ENCODE measurements at places on chromosomes 2 and 18.

DNA sequence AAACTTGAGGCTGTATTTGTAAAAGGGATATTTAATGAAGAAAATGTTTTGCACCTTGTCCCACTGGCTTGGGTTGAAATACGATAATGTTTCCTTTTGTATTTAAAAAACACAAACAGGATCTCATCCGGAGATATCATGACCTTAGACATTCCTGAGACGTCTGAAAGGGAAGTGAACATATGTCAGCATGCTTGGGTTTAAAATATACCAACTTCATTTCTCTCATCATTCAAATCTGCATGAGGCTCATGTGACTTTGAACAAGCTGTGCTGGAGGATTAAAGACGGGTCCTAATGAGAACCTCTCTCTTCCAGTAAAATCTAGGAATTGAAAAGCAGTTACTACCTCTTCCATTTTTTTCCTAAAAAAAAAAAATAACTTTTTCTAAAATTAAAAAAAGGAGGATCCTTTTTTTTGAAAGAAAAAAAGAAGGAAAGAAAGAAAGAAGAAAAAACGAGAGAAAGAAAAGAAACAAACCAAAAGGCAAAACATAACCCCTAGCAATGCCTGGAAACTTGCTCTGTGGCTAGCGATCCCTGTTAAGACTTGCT lies 106.8 kb upstream of the ZFP36L2 start:
- DNase-seq = no peak

GRCh38 chr18:24543795-24544498 lies 83.5 kb downstream of the HRH4 start:
- DNase-seq = peak; percentile 33

- no peak for DNase-seq
These were observed 41.7 kb downstream of the RAMP1 start for GRCh38 chr2:237900891-237901831.

- no peak for DNase-seq
These were observed 145.1 kb downstream of the CDC42EP3 start for GRCh38 chr2:37526323-37526722.

GRCh38 chr2:232400256-232401015 lies 6.2 kb upstream of the ALPG start:
- DNase-seq = no peak

GRCh38 chr18:47063096-47063495 lies 27.7 kb upstream of the ELOA2 start:
- no peak for DNase-seq

DNA sequence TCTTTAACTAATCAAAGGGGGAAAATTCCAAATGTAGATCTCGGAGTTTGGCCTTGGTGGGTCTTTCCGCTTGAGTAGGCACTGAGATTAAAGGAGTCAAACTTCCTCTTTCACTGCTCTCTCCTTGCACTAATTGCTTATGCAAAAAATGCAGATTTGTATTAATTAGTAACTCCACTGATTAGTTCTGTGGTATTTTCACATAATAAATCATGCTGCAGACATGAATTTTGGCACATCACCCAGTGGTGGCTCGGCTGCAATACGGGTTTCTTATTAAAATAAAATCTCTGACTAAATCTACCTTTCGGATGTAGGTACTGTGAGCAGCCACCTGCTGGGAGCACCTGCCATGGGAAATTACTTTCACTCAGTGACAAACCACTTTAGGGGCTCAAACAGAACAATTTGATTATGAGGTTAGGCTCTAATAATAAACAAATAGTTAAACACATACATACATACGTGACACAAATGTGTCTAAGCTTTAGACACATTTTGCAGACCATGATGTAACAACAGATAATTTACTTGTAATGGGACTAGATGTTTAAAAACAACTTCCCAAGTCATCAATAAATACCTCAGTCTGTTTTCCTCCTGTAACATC lies 6.4 kb upstream of the NEUROD1 start:
- no peak for DNase-seq

GRCh38 chr2:25596516-25597244 lies 76.7 kb downstream of the DTNB start:
- peak; percentile 61 for DNase-seq

DNA sequence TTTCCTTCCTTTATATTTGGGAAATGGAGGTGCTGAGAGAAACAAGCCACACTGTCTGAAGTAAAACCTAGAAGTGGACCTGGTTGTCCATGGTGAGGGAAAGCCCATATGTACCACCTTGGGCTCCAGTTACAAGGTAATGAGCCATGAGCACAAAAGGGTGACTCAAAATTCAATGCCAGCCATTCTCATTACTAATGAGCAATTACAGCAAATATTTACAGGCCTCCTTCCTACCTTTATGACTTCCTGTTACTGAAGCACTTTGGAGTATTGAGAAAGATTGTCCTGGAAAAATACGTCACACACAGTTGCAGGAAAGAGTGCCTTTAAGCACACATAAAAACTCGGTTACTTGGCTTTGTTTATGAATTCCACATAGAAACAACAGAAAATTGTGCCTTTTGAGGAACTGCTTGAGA lies 9.1 kb downstream of the EPAS1 start:
- DNase-seq = no peak

DNA sequence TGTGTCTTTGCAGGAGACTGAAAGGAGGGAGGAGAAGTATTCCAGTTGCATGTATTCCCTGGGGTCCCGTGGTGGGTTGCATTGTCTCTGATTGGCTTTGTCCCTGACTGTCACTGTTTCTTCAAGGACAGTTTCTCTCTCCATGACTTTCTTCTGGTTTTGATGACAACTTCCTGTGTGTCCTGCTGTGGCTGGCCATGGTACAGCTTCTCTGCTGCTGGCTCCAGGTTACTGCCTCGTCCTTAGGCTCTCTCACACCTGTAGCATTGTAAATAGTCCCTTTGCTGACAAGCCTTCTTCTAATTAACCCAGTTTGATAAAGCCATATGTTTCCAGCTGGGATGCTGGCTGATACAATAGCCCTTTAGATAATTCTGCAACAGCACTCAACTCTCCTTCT lies 129.0 kb downstream of the LPIN1 start:
- DNase-seq = no peak

GRCh38 chr18:13447621-13448334 lies 229.2 kb downstream of the LDLRAD4 start:
- peak; percentile 29 for DNase-seq

DNA sequence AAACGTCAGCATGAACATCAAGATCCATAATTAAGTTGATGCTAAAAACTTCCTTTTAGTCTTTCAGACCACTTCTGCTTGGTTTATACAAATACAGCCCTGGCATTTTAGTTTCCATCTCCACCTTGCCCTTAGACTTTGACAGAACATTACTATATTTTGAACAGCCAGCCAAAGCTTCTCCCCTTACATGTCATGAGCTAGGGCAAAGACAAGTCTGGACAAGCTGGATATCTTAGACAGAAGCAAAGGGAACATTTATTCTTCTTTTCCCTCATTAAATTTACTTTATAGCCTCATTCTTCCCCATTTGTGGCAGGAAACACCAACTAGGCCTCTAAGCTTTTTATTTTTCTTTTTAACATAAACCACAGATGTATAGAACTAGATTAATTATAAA lies 403.3 kb downstream of the SUCLG1 start:
- DNase-seq = no peak

DNA sequence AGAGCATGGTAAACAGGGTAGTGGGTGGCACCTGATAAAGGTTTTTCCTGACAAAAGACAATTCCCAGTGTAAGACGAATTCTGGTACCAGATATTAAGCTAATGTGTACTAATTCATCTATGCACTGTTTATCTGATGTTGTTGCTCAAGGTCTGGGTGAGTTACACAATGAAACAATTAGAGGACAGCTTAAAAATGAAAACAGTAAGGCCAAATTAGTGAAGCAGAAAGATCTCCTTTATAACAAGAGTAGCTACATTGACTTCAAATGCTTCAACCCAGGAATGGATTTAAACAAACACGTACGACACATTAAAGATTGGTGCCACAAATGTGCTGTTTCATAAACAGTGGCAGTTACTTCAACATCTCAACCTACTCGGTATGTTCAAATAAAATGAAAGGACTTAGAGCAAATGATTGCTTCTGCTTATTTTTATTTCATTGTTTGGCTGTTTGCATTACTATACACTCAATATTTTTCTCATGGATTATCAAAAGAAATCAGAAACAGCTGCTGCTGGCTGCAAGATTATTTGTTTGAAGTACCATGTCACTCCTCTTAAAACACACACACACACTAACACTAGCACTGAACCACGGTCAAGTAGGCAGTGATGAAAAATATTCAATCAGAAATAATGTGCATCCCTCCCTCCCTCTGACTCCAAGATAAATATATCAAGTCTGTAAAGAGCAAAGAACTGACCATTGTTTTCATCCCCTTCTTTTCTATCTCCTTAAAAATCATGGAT lies 94.4 kb upstream of the RND3 start:
- peak; percentile 65 for DNase-seq

DNA sequence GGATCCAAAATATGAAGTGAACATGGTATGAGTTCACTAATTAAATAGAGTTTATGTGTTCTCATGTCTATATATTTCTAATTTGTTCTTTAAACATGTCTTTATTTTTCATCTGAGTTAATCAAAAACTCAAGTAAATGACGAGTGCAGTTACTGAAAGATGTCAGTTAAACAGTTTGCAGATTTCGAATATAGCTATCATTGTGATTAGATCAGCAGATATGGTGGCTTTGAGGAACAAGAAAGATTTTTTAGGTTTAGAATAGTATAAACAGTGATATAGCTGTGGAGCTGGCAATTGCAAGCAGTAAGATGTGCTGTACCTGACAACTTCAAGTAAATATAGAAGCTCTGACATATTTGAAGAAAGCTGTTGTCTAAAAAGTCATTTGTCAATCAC lies 49.7 kb downstream of the TANK start:
- no peak for DNase-seq

DNA sequence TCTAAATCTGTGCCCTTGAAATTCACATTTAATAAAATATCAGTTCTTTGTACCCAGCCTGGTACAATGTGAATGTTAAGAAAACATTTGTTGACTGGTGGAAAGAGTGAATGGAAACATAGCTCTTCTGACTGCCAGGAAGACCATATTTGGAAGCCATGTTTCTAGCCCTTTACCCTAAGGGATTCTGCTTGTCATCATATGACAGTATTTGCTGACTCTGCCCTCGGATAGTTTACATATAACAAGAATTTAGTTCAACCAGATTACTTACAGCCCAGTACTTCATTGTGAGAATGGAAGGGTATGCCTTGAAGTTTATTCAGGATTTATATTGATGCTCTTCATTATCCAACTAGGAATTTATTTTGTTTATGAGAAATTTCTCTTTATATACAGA lies 13.8 kb upstream of the KCNS3 start:
- DNase-seq = no peak

GRCh38 chr2:171411791-171412483 lies 21.9 kb downstream of the METTL8 start:
- peak; percentile 42 for DNase-seq

GRCh38 chr2:233032551-233033320 lies at the start of gene NEU2:
NEU2 (plus strand) TSS chr2:233032672; CDS start chr2:233032672, 0 bp downstream.
- peak; percentile 35 for DNase-seq

- peak; percentile 61 for DNase-seq
These were observed 128.5 kb downstream of the RAPGEF4 start for GRCh38 chr2:172864182-172864581.

DNA sequence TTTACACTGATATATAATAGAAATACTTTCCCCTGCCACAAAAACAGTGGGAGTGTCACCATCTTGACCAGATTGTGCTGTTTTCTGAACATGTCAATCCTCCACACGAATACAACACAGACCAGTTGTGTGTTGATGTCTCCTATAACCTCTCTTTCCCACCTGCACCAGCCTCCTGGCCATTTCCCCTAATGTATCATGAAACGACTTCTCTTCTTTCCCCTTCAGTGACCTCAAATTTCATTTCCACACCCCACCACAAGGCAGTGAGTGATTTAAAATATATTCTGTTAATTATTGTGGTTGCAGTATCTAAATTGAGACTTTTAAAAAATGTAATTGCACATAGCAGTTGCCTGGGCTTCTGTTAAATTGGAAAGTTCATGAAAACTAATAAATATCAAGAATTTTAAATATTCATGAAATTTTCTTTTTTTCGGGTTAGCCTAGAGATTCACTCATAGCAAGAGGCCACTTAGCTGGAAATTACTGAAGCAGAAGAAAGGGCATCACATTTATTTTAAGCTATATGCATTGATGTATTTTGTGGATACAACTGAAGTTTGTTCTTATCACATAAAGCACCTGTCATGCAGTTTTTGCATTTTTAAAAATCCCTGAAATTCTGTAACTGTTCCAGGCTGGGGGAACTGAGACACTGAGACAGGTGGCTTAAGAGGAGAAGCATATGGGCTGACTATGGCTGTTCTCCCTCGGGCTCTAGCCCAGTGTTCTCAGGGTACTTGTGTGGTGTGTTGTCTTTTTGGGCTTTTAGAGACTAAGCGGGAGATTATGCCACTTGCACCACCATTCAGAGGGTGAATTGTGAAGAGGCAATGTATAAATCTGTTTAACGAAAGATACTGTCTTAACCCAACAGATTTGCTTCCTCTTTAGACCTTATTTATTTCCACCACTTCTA lies 15.9 kb downstream of the FAM171B start:
- no peak for DNase-seq

DNA sequence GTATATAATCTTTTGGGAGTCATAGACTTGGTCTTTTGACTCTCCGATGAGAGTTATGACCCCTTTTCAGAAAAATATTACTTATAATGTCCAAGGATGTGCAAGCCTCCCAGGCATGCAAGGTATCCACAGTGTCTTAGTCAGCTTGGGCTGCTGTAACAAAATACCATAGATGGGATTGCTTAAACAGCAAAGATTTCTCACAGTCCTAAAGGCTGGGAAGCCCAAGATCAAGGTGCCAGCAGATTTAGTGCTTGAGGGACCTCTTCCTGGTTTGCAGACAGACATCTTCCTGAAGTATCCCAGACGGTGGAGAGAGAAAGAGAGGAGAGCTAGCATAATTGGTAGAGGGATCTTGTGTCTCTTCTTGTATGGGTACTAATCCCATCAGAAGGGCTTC lies 35.6 kb upstream of the FBXO11 start:
- no peak for DNase-seq

GRCh38 chr18:6270771-6271216 lies 143.9 kb downstream of the L3MBTL4 start:
- DNase-seq = no peak

GRCh38 chr2:68027959-68028358 lies 34.8 kb downstream of the C1D start:
- DNase-seq = peak; percentile 50

- no peak for DNase-seq
These were observed 8.2 kb upstream of the INPP1 start for GRCh38 chr2:190335225-190335559.

GRCh38 chr18:49731860-49732311 lies 81.4 kb downstream of the ACAA2 start:
- DNase-seq = no peak

GRCh38 chr2:20048488-20049448 lies 2.7 kb downstream of the LAPTM4A start:
- DNase-seq = no peak

Measured in fibroblast of lung (primary cell).